Camera-type eye (tissue), 1 donor: ENCODE measurements at places on chromosomes 4 and X. TPM values are rescaled to one million over a fixed set of nuclear protein-coding genes. Genes with fewer than 3 reads are reported as not detected.

The SH2D1A gene
- not detected for total RNA-seq

The METAP1 gene
- total RNA-seq = 38.7 TPM

The ELOVL6 gene
- total RNA-seq = 23.7 TPM

The BEND2 gene
- 0.27 TPM for total RNA-seq

The MAOB gene
- 4.5 TPM for total RNA-seq

The MAGEE1 gene
- 9.6 TPM for total RNA-seq

The ENAM gene
- total RNA-seq = 0.27 TPM

The BBS12 gene
- 13.9 TPM for total RNA-seq

The MAGED4B gene
- total RNA-seq = 18.4 TPM

The DCAF8L2 gene
- not detected for total RNA-seq

The SULT1B1 gene
- total RNA-seq = 2.5 TPM

The SMIM10L2A gene
- 6.0 TPM for total RNA-seq

The SLC6A14 gene
- 0.99 TPM for total RNA-seq

The NAA11 gene
- not detected for total RNA-seq

The HSFX4 gene
- total RNA-seq = not detected

The CXCL3 gene
- 1.5 TPM for total RNA-seq

The POLN gene
- 4.8 TPM for total RNA-seq
